ENCODE measurements at places on chromosomes 1 and 21.
A peak's percentile ranks its signal among the peaks of the same experiment; 100 is the strongest.

DNA sequence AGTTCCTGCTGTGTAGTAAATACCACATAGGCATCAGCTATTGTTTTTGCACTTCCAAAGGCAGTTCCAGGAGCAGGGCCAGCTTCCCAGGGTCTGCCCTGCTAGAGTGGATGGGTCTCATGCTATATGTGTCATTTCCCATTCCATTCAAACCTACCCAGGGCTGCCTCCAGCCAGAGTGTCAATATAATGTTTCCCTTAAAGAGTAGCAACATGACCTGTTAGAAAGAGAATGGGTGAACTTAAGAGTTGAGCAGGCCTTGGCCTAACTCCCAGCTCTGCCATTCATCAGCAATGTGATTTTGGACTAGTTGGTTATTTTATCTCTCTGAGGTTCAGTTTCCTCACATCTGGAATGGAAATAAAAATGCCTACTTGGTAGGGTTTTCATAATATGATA is 44.9 kb downstream of the RAB3B start:
- DNase-seq, result peak; percentile 42
- H3K4me3 ChIP-seq, result no peak overlapping the region
- no peaks in the 10 kb centered on the region for H3K27me3 ChIP-seq
- H3K27ac ChIP-seq, result no peak overlapping the region
- peaks cover 9% of the 10 kb centered on the region for H3K36me3 ChIP-seq

DNA sequence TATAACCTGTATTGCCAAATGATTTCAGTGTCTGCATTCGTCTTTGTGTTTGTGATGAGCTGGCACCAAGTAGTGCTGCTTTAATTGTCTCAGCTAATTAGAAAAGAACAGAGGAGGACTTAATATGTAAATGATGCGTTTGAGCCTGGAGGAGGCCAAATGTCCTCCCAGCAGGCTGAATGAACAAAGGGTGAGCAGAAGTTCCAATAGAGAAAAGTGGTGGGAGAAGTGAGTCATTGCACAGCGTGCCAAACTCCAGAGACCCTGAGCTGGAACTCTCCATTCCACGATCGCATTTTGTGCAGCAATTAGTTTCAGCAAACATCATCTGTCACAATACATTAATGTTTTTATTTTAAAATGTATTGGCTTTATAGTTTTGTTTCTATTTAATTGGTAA is 17.9 kb downstream of the ETV3L start:
- no peak for DNase-seq
- no peaks in the 10 kb centered on the region for H3K27me3 ChIP-seq
- H3K4me1 ChIP-seq, result no peaks in the 10 kb centered on the region

- H3K4me3 ChIP-seq, result no peak overlapping the region
- H3K4me1 ChIP-seq, result peaks cover 8% of the 10 kb centered on the region
- no peaks in the 10 kb centered on the region for H3K27me3 ChIP-seq
- no peaks in the 10 kb centered on the region for H3K36me3 ChIP-seq
Measured at GRCh38 chr1:221612047-221612777, 129.7 kb downstream of the DUSP10 start.

DNA sequence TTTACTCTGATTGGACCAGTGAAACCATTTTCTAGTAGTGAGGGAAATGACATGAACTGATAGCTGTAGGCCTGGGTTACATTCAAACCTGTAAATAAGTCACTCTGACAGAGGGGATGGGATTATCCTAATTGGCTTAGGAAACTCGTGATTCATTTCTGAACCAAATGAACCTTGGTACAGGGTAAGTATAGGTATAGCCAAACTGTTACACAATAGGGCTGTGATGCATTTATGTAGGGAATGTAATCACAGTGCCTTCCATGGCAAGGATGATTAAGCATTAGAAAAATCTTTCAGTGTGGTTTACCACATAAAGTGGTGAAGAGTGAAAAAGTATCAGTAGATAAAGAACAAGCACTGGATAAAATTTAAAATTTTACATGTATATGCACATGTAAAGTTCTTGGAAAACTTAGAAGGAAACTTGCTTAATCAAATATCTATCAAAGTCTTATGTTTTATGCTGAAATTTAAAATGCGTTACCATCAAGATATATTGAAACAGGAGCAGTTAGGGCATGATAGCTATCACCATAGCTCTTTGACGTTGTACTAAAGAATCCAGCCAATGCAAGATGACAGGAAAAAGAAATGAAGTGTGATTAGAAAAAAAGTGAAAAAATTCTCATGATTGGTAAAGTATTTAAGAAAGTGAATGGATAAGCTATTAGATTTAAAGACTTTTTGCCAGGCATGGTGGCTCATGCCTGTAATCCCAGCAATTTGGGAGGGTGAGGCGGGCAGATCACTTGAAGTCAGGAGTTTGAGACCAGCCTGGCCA is 63.0 kb downstream of the RABGAP1L start:
- H3K4me3 ChIP-seq, result no peak overlapping the region
- H3K36me3 ChIP-seq, result no peaks in the 10 kb centered on the region
- H3K27me3 ChIP-seq, result no peaks in the 10 kb centered on the region
- no peaks in the 10 kb centered on the region for H3K4me1 ChIP-seq
- no peak overlapping the region for H3K27ac ChIP-seq

DNA sequence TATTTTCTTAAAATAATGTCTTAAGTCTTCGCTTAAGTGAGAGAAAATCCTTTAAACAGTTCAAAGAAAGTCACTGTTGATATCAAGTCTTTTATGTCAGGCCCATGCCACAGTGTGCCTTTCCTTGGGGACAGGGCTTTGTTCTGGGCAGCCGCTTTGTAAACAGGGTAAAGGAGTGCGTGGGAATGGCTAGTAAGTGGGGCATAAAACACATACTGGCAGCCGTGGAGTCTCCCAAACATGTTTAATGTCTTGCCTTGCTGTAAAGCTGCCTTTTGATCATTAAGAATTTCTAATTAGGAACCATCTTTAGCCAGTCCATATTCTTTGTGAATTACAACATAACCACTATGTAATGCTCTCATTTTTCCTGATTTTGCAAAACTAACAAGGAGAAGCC is 99.7 kb downstream of the PHTF1 start:
- H3K36me3 ChIP-seq, result no peaks in the 10 kb centered on the region
- peaks cover 6% of the 10 kb centered on the region for H3K4me1 ChIP-seq
- no peak overlapping the region for H3K27ac ChIP-seq
- no peaks in the 10 kb centered on the region for H3K27me3 ChIP-seq

DNA sequence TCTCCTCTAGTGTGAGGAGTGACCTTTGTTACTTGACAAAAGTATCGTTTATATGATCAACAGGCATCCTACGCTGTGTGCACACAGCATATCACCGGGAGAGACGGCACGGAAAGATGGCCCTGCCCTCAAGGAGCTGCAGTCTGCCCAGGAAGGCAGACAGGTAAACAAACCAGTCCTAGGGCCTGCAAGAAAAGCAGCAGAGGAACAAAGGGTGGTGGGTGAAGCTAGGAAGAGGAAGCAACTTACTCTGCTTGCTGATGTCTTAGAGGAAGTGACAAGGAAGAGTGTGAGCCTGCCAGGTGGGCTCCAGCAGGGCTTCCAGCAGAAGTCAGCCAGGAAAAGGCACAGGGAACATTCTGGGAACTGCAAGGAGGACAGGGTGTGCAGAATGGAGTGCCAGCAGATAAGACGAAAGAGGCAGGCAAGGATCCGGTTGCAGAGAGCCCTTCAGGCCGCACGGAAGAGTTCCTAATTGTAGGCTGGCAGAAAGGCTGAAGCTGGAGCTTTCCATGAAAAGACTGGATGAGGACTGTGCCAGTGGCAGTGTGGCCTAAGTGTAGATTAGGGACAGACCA is 106.7 kb downstream of the SLC45A1 start:
- H3K27me3 ChIP-seq, result no peaks in the 10 kb centered on the region
- H3K27ac ChIP-seq, result peak overlapping the region; percentile 81
- peaks cover 10% of the 10 kb centered on the region for H3K36me3 ChIP-seq
- H3K4me3 ChIP-seq, result peak overlapping the region; percentile 63

GRCh38 chr1:76160225-76160624 is 85.7 kb downstream of the ST6GALNAC3 start:
- H3K27me3 ChIP-seq, result no peaks in the 10 kb centered on the region
- no peaks in the 10 kb centered on the region for H3K4me1 ChIP-seq
- no peak overlapping the region for H3K4me3 ChIP-seq
- H3K27ac ChIP-seq, result no peak overlapping the region

DNA sequence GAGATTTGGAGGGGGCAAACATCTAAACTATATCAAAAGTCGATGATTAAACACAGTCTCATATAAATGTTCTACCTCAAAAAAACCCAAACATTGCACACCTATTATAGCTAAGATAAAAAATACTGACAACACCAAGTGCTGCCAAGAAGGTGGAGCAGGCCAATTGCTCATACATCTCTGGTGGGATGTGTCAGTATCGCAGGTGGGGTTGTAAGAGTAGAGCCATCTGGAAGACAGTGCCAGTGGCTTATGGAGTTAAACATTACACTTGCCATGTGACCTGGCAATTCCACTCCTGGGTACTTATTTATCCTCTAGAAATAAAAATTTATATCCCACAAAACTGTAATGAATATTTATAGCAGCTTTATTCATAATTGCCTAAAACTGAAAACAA is 213.4 kb downstream of the DISC1 start:
- DNase-seq, result no peak
- H3K36me3 ChIP-seq, result no peaks in the 10 kb centered on the region
- no peaks in the 10 kb centered on the region for H3K4me1 ChIP-seq
- no peak overlapping the region for H3K27ac ChIP-seq

GRCh38 chr1:167634435-167634834 is 4.4 kb downstream of the RCSD1 start:
- DNase-seq, result no peak
- H3K36me3 ChIP-seq, result no peaks in the 10 kb centered on the region
- H3K27ac ChIP-seq, result no peak overlapping the region
- H3K27me3 ChIP-seq, result peaks cover 26% of the 10 kb centered on the region

- no peak overlapping the region for H3K4me3 ChIP-seq
- peaks cover 20% of the 10 kb centered on the region for H3K27me3 ChIP-seq
- DNase-seq, result no peak
- no peaks in the 10 kb centered on the region for H3K36me3 ChIP-seq
Measured at GRCh38 chr1:160117709-160118183, 2.2 kb downstream of the ATP1A2 start.

- H3K36me3 ChIP-seq, result no peaks in the 10 kb centered on the region
- H3K4me3 ChIP-seq, result no peak overlapping the region
- no peak overlapping the region for H3K27ac ChIP-seq
- H3K27me3 ChIP-seq, result no peaks in the 10 kb centered on the region
- no peak for DNase-seq
Measured at GRCh38 chr1:212975111-212975918, 25.0 kb downstream of the VASH2 start.

DNA sequence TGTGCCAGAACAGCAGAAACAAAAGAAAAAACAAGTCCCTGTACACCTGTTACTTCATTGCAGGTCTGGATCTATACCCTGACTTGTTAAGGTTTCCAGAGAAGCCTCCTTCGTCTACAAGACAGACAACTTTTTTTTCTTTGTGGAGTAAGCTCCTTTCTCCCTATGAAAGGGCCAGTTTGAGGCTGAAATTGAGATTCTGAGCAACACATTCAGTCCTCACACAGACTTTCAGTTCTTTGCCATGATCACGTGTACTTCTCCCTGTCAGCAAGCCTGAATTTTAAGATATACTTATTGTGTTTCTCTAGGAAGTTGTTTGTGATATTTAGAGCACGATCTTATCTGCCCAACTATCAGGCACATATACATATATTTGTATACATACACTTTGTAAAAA is 374.0 kb downstream of the NTNG1 start:
- no peaks in the 10 kb centered on the region for H3K27me3 ChIP-seq
- H3K36me3 ChIP-seq, result no peaks in the 10 kb centered on the region
- H3K4me3 ChIP-seq, result no peak overlapping the region
- H3K4me1 ChIP-seq, result no peaks in the 10 kb centered on the region

- no peak for DNase-seq
- no peak overlapping the region for H3K27ac ChIP-seq
- no peaks in the 10 kb centered on the region for H3K27me3 ChIP-seq
- no peaks in the 10 kb centered on the region for H3K4me1 ChIP-seq
- H3K4me3 ChIP-seq, result no peak overlapping the region
Measured at GRCh38 chr1:63633281-63633680, 40.1 kb downstream of the PGM1 start.

DNA sequence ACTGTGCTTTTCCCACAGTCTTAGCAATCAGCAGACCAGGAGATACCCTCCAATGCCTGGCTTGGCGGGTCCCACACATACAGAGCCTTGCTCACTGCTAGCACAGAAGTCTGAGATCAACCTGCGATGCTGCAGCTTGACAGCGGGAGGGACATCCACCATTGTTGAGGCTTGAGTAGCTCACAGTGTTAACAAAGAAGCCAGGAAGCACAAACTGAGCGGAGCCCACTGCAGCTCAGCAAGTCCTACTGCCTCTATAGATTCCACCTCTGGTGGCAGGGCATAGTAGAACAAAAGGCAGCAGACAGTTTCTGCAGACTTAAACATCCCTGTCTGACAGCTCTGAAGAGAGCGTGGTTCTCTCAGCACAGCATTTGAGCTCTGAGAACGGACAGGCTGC is 33.4 kb downstream of the MNDA start:
- H3K27ac ChIP-seq, result no peak overlapping the region
- H3K27me3 ChIP-seq, result no peaks in the 10 kb centered on the region
- no peak overlapping the region for H3K4me3 ChIP-seq
- H3K4me1 ChIP-seq, result no peaks in the 10 kb centered on the region

DNA sequence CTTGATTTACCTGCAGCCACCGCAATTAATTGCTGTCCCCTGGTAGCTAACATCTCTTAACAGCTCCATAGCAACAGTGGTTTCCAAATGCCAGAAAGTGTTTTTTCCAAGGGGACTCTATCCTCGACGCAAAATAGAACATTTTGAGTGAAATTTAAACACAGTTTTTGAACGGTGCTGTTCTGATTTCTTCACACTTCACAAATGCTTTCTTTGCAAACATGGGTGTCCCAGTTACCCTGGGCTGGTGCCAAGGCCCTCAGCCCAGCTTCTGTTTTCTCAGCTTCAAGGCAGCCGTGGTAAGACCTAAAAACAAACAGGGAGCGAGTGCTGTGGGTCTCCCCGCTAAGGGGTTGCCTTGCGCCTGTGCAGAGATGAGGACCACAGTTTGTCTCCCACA is 147.3 kb upstream of the VAMP3 start:
- no peak overlapping the region for H3K4me3 ChIP-seq
- H3K36me3 ChIP-seq, result no peaks in the 10 kb centered on the region
- peaks cover 50% of the 10 kb centered on the region for H3K27me3 ChIP-seq
- DNase-seq, result no peak
- H3K27ac ChIP-seq, result no peak overlapping the region

DNA sequence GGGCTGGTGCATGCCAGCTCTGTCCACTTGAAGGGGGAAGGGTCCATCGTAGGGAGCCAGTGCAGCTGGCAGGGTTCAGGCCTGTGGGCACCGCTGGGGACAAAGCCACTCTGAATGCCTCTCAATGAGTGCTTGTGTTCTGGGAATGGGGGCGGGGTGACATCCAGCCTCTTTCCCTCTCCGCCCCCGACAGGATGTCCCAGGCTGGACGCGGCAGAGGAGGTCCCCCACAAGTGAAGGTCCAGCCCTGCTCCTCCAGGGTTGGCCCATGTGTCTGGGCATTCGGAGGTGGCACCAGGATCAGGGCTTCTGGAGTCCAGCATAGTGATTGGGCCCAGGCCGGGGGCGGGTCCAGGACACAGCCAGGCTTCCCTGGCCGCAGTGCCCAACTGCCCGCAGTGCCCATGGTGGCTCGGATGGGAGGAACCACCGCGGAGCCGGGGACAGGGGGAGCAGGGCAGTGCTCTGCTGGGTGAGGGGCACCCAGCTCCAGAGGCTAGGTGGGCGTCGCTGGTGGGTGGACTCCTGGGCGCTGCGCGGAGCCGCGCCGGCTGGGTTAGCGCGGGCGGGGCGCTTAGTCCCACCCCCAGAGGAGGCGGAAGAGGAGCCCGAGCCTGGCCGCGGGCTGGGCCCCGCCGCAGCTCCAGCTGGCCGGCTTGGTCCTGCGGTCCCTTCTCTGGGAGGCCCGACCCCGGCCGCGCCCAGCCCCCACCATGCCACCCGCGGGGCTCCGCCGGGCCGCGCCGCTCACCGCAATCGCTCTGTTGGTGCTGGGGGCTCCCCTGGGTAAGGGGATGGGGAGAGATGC is at the start of gene SHISA4:
Gene SHISA4 (plus strand): TSS at position 617 of the 808 bp plus-strand sequence. CDS start 97 bp downstream, at position 714.
- peak within 1 kb of the TSS; percentile 70 for H3K4me3 ChIP-seq
- H3K27ac ChIP-seq, result no peak within 1 kb of the TSS
- peak; percentile 37 for DNase-seq
- H3K27me3 ChIP-seq, result no peaks in the 10 kb centered on the region
- peaks cover 26% of the 10 kb centered on the region for H3K4me1 ChIP-seq
- H3K36me3 ChIP-seq, result peaks cover 3% of the 10 kb centered on the region

All from astrocyte (in vitro differentiated cells and primary cell).